Activated CD4-positive, alpha-beta T cell treated with anti-CD3 and anti-CD28 coated beads, Interleukin-2, Interleukin-4, amounts not matched to agents 100 ng/mL and 50 ng/mL, durations not matched to agents 16 hours and 8 hours (primary cell): ENCODE measurements at places on chromosomes 7 and 10.

DNA sequence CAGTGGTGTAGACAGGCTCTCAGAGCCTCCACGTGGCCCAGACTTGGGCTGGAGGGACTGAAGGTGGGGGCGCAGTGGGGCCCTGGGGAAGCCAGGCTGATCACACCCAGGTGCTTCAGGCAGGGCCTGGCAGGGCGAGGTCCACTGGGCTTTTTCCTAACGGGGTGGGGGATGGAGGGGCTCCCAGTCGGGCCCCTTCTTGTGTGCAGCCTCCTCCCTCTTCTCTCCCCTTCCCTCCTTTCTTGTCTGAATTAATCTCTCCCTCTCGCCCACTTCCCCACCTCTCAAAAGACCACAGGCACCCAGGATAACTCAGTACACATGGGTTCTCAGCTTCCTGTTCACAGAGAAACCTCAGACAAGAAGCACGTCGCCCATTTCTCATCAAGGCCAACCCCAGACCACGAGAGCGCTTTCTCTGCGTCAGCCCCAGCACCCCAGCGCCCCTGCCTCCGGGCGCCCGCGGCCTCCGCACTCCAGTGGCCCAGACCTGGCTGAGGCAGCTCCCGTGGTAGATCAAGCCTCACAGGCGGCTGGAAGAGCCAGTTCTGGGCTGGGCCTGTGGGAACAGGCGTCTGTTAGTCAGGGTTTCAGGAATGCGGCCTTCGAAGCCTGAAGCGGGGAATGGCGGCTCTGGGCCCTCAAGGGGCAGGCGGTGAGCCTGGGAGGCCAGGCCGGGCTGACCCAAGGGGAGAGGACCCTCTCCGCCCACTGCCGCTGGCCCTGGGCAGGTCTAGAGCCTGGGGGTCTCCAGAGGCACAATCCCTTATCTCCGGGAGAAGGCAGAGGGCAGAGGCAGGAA is 50.6 kb downstream of the PWWP2B start:
- DNase-seq: peak; percentile 70

DNA sequence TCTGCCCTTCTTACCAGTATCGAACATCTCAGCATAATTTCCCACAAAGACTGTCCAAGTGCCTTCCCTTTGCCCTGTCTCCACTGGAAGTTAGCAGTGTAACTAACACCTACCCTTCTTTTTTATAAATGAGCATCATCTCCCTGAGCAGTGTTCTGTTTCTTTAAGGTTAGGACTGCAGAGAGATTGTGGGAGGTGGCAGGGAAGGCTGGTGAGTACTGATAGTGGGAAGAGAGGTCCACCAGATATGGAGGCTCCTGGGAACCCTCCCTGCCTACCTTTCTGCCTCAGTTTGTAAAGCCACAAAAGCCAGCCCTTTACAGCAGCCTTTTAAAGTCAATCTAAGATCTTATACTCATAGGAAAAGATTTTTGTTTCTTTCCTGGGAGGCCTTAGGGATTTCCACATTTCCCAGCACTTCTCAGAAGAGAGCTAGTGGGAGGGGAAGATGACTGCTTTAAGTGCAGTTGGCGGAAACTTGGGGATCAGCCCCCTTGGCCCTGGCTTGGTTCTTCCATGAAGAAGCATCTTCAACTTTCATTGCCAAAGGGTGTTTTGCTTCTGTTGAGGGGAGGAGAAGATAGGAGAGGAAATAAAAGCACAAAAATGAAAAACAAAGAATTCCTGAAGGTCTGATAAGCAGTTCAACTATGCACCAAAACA is 36.6 kb upstream of the CALD1 start:
- DNase-seq: no peak

DNA sequence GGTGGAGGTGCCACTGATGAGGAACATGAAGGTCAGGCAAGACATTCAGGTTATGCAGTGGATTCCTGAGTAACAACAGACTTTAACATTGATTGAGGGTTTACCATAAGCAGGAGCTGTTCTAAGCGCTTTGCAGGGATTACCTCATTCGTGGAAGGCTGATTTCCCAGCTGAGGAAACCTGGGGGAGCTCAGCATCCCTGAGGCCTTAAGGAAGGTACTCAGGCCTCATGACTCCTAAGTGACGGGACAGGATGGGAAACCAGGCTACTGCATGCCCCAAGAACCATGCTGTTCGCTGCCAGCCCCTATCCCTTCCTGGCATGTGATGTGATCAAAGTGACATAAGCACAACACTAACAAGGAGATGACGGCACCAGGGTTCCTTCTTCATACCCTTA is 143.6 kb upstream of the NFE2L3 start:
- no peak for DNase-seq

DNA sequence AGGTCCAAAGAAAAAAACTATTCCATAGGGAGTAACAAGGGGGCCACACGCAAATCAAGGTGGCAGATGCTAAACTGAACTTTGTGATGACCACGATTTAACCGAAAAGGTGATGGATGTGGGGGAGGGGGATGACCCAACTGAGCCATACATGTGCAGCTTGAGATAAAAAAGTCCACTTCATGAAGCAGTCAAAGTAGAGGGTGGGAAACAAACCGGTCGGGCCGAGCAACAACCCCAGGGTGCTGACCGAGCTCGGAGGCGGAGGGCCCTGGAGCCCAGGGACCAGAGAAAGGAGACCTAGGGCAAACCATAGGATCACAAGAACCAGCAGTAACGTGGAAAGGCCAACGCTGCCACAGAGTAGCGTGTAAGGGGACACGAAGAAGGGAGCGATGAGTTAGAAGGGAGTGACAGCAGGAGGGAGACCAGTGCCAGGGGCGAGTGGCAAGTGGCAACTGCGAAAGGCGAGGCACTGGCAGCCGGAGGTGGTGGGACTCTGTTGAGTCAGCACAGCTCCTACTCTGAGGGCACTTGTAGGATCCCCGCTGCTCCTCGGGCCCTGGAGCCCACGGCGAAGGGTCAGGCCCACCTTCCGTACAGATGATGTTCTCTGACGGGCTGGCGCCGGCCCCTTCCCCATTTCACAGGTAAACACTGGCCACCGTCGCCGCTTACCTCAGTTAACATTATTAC is 540 bp downstream of the SNX13 start:
- DNase-seq: peak; percentile 48

DNA sequence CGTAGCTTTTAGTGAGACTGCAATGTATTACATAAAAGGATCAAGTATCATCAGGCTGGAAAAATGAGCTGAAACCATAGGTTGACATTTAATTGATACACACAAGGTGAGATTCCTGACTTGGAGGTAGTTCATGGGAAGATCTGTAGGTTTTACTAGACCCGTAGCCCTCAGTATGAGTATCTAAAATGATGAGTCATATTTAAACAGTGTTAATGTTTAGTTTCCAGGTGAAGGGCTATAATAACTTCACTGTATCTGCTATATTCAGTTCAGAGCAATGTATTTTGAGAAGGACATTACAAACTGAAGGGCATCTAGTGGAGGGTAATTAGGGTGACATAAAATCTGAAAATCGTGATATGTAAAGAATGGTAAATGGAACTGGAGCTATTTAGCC is 35.0 kb downstream of the ENTPD1 start:
- DNase-seq: no peak

DNA sequence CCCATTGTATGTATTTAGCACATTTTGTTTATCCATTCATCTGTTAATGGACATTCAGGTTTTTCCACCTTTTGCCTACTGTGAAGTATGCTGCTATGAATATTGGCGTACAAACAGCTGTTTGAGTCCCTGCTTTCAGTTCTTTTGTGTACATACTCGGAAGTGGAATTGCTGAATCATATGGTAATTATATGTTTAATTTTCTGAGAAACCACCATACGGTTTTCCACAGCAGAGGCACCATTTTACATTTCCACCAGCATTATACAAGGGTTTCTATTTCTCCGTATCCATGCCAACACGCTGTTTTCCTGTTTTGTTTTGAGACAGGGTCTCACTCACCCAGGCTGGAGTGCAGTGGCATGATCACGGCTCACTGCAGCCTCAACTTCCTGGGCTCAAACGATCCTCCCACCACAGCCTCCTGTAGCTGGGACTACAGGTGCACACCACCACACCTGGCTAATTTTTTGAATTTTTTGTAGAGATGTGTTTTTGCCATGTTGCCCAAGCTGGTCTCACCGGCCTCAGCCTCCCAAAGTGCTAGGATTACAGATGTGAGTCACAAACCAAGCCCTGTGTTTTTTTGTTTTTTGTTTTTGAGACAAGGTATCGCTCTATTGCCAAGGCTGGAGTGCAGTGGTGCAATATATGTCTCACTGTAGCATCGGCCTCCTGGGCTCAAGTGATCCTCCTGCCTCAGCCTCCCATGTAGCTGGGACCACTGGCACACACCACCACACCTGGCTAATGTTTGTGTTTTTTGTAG is 22.1 kb upstream of the FBXW4 start:
- peak; percentile 75 for DNase-seq

GRCh38 chr10:100485801-100486495 is 23.1 kb downstream of the WNT8B start:
- DNase-seq: no peak

DNA sequence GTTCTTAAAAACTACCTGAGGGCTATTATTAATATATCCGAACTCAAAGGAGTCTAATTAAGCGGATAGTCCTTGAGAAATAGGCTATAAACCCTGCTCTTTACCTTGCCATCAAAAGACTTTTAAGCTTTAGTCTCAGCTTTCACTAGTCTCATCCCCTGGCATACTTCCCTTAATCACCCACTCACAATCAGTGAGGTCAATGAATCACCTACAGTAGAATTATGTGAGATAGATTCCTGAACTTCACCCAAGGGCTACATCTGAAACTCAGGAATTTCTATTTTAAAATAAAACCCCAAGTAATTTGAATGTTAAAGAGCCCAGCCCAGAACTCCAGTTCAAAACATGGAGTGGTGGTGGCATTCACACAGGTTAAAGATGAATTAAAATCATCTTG is 108.7 kb downstream of the ETV1 start:
- no peak for DNase-seq

GRCh38 chr7:43884617-43885016 is 15.3 kb upstream of the MRPS24 start:
- DNase-seq: no peak

- DNase-seq: no peak
Observed at GRCh38 chr7:15490291-15490690, 71.5 kb downstream of the AGMO start.

DNA sequence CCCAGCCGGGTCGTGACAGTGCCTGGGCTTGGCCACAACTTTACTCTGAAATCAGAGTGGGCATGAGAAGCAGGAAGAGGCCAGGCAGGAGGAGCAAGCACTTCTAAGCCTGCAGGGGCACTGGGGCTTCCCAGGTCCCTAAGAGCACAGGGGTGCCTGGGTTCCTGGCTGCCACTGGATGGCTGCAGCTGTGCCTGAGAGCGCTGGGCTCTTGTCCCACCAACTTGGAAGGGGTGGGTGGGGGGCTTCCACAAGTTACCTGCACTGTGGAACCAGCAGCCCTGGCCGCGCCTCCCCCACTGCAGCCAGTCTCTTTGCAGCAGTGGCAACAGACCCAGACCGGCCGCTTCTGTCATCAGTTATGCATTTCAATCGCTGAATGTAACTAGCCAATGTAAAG is 434.7 kb upstream of the GRM3 start:
- DNase-seq: no peak

DNA sequence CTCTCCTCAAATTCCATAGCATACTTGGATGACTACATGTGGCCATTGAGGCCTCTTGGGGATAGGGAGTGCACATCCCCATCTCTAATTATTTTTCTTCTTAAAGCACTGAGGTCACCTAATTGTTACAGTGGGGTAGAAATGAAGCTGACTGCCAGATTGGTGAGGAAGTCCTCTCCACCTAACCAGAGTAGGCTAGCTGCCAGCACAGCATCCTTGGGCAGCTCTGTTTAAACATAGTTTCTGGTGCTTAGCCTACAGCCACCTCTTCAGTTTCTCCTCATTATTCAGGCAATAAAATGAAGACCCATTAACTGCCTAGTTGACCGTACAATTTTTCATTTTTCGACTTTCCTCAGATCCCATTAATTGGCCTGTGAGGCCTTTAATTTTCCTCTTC is 104.6 kb downstream of the MLLT10 start:
- DNase-seq: no peak

DNA sequence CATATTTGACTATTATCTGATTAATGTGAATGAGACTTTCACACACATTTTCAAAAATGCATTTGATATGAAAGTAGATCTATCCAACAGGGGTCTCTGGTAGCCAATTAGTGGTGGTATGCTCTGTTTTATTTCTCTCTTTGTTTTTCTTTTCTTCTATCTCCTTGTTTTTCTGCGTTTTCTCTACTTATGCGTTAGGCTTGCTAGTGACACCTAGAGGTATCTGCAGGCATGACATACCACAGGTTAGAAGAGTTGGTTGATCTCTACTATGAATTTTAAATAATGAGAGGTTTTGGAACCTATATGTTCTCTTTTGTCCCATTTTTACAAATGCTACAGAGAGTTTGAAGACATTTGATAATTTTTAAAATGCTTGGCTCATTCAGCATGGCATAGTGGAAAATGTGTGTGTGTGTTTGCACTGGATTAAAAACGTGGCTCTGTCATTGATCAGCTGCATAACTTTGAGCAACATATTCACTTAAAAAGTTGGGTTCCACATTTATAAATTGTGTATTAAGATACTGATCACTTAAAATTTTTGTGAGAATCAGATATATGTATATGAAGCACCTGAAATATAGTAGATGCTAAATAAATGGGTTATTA is 28.1 kb upstream of the PLXDC2 start:
- peak; percentile 30 for DNase-seq

- DNase-seq: no peak
Observed at GRCh38 chr7:138726288-138726687, 25.1 kb upstream of the SVOPL start.

DNA sequence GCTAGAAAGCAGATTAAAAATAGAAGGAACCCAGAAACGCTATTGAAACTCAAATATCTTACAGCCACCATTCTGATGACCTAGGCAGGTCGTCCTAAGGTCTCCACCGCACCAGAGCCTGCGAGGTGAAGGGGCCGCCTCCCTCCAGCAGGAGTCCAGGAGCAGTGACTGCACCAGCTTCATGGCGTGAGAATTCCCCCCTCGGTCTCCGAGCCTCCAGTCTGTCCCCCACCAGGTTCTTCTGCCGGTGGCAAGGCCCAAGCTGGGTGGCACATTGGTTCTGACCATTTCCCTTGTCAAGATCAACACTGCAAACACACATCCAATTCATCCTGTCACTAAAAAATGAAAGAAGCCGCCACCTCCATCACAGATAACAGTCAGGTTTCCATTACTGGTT is 98.7 kb downstream of the DIP2C start:
- no peak for DNase-seq

- no peak for DNase-seq
Observed at GRCh38 chr10:118330295-118331076, 11.6 kb downstream of the FAM204A start.

DNA sequence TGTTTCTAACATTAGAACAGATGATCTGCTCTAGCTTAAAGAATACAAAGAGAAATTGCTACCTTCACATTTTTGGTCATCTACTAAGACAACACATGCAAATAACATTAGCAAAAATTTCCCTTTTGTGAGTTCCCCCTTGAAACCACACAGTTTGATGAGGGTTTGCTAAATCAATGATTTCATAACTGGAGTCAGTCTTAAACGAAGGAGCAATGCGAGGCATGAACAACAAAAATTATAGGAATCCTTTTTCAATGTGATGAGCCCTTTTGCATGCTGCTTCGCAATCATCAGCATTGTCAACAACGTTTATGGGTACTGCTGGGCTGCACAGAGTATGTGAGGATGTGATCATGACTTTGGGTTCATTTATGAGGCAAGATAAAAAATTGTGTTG is 286.4 kb downstream of the C7orf25 start:
- DNase-seq: no peak

GRCh38 chr7:67950321-67951083 is 953.9 kb downstream of the TYW1 start:
- no peak for DNase-seq
